ENCODE measurements at places on chromosomes 7 and 10.

DNA sequence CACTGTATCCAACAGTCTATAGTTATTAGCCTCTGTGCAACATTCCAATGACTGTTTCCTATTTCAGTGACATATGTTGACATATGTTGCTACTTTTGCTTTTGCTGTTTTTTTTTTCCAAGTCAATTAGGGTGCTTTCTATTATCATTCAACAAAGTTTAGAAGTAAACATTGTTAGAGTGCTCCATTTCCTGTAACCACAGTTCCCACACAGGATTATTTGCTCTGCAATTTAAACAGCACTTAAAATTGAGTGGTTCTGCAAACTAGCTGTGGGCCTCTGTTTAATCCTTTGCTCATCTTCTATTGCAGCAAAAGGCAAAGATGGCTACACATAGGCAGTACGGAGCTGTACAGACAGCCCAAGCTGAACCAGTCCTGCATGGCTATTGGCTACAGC is 46.5 kb upstream of the PTN start:
- no peak for DNase-seq

DNA sequence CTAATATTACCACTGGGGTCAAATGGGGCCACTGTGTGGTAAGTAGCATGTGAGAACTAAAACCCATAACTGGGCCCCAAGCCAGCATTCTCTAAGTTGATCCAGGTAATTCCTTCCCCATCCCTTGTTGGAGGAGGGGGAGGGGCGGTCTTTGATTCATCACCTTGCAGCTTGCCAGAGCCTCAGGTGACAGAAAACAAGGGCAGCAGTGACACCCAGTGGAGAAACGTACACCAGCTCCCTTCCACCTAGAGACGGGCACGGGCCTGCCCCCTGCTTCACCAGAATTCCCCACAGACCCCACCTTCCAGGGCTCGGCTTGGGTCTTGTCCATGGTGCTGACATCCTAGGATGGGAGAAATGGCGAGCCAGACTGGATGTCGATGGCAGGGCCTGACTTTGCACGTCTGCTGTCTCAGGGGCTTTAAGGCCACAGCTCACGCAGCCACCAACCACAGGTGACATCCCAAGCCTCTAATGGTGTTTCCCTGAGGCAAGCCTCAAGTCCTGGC is 102.0 kb downstream of the STRA8 start:
- DNase-seq = peak; percentile 54

DNA sequence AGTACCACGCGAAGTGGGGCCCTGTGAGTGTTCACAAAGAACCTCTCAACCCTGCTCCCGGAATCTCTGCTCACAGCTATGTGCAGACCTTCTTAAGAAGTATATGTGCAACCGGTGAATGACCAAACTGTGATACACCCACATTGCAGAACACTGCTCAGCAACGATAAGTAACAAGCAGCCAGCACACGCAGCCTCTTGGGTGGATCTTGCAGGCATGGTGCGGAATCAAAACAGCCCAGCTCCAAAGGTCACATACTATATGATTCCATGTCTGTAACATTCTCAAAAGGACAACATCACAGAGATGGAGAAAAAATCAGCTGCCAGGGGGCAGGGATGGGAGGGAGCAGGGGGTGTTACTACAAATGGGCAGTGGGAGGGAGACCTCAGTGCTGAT is 101.6 kb downstream of the DLG5 start:
- DNase-seq = no peak

DNA sequence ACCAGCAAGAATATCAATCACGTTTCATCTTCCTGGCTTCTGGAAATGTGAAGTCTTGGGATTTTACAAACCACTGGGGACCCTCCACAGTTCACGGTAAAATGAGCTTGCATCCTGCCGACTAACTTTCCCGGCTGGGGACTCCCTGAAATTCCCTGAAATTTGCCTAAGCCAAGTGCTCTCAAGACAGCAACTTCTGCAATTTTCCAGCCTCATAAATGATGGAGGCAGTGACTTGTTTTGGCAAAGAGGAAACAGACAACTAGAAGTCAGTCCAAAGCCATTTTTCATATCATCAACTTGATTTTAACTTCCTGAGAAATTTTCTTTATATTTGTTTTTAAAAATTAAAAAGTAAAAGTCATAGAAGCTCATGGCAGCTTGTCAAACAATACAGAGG is 212.3 kb downstream of the FANK1 start:
- no peak for DNase-seq

DNA sequence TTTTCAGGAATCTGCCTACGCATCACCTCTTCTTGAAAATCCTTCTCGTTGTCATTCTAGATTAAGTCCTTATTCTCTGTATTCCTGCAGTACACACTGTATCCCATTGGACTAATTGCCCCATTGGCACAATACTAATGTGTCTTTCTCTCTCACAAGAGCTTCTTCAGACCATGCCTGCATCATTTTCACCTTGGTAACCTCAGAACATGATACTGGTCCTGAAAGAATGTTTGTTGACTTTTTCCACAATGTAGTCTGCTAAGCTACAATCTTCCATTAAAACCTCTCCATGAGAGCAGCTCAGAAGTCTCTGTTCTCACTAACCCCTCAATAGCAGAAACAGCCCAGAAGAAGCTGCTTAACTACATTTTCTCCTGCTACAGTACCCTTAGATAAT is 270.7 kb downstream of the PCDH15 start:
- DNase-seq = no peak

DNA sequence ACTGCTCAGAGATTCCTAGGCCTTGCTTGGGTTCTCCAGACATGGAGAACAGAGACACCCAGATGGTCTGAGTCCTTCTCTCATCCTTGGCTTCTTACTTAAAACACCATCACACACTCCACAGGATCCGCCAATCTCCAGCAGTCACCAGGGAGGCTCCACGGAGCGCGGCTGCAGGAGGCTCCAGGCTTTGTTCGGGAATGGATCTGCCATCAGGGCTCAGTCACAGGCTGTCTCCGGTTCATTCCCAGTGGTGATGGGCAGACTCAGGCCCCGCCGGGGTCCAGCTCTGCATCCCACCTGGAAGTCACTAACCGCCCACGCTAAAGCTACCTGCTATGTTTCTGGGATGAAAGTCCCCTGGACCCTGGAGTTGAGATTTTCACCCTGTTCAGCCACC is 312.9 kb downstream of the TCERG1L start:
- DNase-seq = no peak

GRCh38 chr10:133235932-133236331 is 1.7 kb upstream of the VENTX start:
- no peak for DNase-seq

- DNase-seq = peak; percentile 19
Measured at GRCh38 chr10:16646181-16647059, 124.7 kb upstream of the C1QL3 start.

DNA sequence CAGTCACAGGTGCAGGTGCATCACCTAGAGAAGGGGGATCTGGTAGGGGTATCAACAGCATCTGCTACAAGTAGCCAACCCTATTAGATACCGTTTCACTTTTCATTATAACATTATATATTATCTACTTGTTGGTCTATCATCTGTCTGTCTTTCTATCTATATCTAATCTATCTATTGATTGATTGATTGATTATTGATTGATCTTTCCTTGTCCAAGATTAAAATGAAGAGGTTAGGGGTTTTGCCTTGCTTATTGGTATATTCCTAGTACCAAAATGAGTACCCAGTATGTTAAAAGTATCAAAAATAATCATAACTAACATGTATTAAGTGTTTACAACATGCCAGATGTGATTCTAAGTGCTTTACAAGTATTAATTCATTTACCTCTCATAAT is 121.5 kb downstream of the GPR158 start:
- no peak for DNase-seq

DNA sequence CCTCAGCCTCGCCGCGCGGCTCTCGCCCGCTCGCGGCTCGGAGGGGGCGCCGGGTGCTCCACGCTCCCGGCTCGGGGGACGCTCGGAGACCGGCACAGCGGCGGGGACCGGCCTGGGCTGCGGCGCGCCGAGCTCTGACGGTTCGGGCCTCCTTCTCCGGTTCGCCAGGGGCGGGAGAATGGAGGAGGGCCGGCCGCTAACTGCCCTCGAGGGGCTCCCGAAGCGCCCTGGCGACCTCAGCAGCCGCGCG is 232 bp upstream of the GRID1 start:
- DNase-seq = no peak

DNA sequence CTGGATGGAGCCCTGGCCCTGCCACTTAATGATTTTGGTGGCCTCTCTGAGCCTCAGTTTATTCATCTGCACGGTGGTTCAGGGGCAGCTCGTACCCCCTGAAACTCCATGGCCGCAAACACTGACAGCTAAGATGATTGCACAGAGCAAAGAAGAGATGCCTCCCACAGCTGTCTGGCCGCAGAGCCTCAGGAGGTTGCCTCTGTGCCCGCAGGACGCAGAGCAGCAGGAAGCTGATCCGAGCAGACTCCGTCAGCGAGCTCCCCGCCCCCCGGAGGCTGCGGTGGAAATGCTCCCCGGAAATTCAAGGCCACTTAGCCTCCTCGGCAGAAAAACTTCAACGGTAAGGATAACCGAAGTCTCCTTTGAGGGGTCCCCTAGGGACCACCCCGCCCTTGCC is 30.2 kb upstream of the C10orf53 start:
- peak; percentile 4 for DNase-seq

DNA sequence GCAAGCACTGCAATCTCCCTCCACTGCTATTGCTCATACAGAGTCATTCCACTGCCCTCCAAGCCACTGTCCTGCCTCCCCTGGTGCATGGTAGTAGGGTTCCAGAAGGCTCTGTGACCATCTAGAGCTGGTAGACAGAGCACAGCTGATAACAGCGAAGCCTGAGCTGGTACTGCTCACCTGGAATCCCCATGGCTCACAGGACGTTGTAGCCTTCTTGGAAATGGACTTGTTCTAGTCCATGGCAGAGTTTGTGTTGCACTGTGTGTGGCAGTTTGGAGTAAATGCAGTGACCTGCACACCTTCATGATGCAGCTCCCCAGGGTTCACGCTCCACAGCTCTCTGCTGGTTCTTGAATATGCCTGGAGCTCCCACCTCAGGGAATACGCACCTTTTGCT is 67.0 kb downstream of the ITGA8 start:
- no peak for DNase-seq

DNA sequence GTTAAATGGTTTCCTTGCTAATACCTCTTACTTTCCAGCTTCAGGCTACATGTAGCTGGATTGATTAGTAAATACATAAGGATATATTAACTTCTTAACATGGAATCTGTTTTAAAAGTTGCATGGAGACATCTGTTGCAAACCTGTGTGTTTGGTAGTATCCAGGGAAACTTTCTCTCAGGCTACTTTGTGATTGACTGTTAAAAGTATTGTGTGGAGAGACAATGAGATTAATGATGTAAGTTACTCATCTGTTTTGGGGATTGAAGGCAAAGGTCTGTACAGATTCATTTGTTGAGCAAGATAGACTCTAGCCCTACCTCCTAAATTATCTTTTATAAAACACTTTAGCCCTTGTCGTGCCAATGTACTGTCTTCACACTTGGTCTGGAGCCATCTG is 6.6 kb downstream of the CREB5 start:
- no peak for DNase-seq

- DNase-seq = no peak
Measured at GRCh38 chr10:46514431-46514861, 42.0 kb downstream of the GPRIN2 start.

GRCh38 chr7:80653244-80653643 is 14.8 kb downstream of the CD36 start:
- no peak for DNase-seq
